ENCODE measurements at places on chromosomes 6 and 20.

- DNase-seq, result no peak
These were observed 54.3 kb downstream of the UBR2 start for GRCh38 chr6:42618105-42618504.

- DNase-seq, result no peak
These were observed 770.8 kb downstream of the EPHA7 start for GRCh38 chr6:92648364-92649086.

DNA sequence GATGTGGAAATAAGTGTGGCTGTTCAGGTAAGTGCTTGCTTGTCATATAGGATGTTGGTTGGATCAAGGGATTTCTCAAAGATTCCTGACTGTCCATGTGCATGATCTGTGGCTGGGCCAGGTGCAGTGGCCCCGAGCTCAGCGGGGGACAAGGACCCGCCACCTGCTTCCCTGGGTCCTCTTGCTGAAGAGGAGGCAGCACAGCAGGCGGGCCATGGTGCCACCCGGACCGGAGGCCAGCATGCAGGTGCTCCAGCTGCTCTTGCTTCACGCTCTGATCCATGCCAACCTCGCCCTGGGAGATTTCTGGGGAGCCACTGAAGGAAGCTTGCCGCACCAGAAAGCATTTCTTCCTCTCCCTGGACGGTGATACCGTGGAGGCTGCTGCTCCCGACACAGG is 173.8 kb downstream of the HIVEP2 start:
- DNase-seq, result no peak

GRCh38 chr6:147641511-147641910 is 133.0 kb downstream of the SAMD5 start:
- no peak for DNase-seq

- DNase-seq, result no peak
These were observed 21.1 kb downstream of the GHRH start for GRCh38 chr20:37240337-37241067.

DNA sequence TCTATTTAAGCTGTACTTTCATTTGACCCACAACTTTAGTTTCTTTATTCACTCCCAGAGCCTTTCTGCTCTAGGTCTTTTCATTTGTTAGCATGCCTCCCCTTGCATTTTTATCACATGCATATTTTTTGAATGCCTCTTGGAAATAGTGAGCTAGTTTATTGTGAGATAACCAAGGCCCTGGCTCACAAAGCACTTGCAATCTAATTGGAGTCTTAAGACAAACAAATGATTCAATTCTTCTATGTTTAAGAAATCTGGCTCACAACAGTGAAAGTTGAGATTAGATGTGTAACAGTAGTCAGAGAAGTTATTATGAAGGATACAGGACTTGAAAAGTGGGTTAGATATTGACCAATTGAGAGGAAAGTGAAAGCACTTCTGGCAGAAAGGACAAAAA is 173.4 kb downstream of the MOXD1 start:
- DNase-seq, result no peak

GRCh38 chr6:6634735-6635075 is 46.2 kb downstream of the LY86 start:
- no peak for DNase-seq

DNA sequence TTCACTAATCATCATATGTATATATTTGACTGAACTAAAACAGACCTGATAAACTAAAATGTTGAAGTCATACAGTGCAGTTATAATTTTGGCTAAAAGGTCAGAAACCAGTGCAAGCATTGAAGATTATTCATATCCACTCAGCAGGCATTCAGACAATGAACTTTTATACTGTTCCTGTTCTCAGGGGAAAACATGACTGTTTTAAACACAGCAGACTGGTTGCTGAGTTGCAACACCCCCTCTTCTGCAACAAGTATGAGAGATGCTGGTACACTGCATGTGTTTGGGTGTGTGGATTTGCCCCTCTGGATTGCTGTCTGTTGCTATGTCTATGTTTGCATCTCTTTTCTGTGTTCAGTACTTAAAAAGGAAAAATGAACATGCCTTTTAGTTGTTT is 206.8 kb downstream of the EYA4 start:
- DNase-seq, result no peak

DNA sequence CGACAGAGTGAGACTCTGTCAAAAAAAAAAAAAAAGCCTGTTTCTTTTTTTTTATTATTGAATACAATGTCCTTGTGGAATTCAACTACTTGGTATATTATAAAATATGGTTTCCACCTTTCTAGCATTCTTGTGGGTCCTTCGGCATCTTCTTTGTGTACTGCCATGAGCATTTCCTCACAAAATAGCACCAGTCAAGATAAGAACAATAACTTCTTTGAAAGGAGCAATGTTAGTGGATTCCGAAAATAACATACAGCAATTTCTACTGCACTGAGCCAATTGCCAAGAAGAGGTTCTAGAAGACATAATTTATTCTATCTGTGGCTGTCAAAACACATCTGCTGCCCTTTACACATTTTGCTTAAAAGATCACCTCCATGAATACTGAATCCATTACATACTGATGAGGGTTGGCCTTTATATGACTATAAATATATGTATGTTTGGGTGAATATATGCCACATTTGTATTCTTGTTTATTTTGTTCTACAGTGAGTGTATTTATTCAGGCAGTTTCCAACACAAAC is 19.1 kb upstream of the SPTLC3 start:
- no peak for DNase-seq

GRCh38 chr20:48632017-48632824 is 195.6 kb downstream of the PREX1 start:
- DNase-seq, result no peak

DNA sequence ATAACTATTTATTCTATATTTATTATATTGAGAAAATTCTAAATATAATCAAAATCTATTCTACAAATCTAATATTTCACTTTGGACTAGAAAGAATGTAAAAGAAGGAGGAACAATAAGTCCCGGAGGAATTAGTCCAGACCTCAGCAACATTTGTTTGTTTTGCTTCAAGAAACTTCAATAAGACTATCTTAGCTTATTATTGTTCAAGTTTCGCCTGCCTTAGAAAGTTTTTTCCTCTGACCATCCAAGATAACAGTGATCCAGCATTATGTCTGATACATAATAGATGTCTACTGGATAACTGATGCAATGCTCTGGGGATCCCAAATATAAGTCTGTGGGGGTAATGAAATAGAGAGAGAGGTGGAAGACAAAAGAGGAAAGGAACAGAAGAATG is 28.7 kb upstream of the NT5E start:
- DNase-seq, result no peak

DNA sequence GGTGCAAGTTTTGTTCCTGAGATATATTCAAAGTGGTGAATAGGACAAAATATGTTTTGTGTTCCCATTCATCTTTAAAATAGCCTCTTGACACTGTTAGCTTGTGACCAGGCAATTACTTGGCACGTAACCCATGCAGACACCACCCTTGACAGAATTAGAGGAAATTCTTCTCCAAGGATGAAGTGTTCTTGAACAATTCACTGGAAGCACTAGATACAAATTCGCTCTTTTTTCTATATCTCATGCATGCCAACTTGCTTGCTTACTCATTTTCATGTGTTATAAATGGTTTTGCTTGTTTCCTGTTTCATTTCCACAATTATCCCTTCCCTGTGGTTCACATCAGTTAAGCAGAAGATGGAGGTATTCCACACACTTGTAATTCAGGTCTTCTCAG is 105.2 kb upstream of the MAN1A1 start:
- no peak for DNase-seq

GRCh38 chr6:99592900-99593299 is 13.7 kb upstream of the PRDM13 start:
- no peak for DNase-seq

DNA sequence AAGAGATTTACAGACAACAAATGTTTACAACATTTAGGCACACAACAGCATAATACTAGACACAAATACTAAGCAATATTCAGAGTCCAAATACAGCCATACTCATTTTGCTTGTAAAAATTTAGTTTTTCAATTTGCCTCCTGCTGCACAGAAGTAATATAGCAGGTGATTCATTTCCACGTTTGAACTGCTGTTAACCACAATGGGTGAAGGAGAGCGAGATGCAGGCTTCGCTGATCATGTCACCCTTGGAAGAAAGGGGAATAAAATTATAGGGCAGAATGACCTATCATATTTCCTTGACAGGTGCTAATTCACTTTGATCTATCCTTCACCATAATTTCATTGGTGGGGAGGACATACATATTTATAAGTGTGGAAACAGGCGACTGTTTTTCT is 643.8 kb upstream of the AGPAT4 start:
- DNase-seq, result no peak

DNA sequence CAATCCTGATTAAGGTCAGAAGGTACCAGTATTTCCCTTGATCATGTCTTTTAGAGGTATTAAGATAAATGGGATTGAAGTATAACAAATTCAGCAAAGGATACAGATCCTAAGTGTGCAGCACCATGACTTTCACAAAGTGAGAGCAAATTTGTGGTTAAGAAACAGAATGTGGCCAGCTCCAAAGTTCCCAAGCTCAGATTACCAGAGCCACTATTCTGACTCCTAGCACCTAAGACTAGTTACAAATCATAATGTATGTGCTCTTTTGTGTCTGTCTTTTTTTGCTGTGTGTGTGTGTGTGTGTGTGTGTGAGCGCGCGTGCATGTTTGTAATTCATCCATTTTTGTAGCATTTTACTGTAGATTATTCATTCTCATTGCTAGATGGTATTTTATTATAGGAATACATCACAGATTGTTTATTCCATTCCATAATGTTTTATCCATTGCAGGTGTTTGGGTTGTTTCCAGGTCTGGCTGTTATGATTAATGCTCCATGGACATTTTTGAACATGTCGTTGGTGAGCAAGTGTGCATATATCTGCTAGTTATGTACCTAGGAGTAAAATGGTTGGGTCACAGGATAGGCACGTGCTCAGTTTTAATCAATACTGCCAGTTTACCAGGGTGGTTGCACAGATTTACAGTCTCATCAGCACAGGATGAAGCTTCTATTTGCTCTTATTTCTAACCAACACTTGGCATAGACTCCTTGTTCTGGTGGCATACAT is 314.0 kb upstream of the JAG1 start:
- DNase-seq, result no peak

DNA sequence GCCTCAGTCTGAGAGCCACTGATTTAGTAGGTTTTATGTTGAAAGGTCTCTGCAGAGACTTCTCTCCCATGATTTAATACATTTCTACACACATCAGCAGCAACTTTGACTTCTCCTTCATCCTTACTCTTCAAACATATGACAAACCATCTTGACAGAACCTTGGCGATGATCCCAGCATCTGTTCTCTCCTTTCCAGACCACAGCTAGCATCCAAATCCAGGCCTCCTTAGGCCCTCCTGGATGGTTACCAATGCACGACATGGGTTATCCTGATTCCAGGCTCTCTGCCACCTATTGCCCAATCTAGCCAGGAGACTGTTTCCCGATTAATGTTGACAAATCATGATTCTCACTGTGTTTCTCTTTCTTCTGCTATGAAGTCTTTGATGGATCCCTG is 16.8 kb downstream of the LAMA4 start:
- DNase-seq, result no peak

GRCh38 chr6:37232430-37233017 is 25.0 kb upstream of the TBC1D22B start:
- no peak for DNase-seq

DNA sequence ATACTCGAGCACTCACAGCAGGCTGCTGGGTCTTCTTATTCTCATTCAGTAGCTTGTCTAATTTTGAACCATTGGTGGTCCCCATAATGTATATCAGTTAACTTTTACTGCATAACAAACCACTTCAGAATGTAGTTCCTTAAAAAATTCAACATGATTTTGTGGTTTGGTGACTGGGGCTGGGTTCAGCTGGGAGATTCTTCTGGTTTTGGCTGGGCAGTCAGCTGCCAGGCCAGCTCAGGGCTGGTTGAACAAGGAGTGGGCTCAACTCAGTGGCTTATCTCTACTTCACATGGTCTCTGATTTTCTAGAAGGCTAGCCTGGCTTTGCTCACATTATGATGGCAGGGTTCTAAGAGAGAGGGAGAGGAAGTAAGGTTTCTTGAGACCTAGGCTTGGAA is 292.4 kb upstream of the CHD6 start:
- DNase-seq, result no peak

GRCh38 chr6:1627827-1628560 is 18.3 kb downstream of the FOXC1 start:
- no peak for DNase-seq

- no peak for DNase-seq
These were observed 214.6 kb upstream of the SNX9 start for GRCh38 chr6:157608221-157609075.

DNA sequence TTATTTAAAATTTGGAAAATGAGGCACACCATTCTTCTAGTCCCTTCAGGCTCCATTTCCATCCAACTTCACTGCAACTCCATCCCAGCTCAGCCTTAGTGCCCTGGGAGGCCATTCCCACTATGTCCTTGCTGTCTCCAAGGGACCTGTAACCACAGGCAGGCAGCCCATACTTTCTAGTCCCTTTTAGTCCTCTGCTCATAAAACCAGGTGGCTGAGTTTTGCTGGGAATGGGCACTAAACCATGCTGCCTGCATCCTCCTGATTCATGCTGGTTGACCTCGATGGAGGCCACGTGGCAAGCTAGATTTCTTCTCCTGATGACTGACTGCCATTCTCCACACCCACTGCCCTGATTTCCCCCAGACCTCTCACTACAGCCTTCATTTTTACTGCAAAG is 27.5 kb upstream of the MYMX start:
- DNase-seq, result no peak

- no peak for DNase-seq
These were observed 10.3 kb downstream of the PPP1R14C start for GRCh38 chr6:150152891-150153876.

DNA sequence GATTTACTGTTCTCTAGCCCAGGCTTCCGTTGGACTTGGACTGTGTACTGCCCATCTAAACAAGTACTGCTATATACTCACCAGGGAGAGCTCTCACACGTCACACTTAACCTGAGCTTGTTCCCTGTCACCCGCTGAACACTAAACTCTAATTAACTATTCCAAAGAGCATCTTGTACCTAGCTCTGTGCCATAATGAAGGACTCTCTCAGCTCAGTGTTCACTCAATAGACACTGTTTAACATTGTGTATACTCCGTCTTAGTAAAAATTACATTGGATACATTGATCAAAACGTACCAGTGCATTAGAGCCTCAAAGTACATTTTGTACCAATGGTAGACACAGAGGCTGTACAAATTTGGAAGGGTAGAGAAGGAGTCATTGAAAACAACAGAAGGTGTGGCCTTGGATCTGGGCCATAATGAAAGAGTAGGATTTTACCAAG is 55.4 kb upstream of the EPHA7 start:
- DNase-seq, result no peak

All from stimulated activated CD8-positive, alpha-beta memory T cell treated with anti-CD3 and anti-CD28 coated beads, Interleukin-7, amount 100 ng/mL, for 1 hour (primary cell).